ENCODE measurements at places on chromosomes 5 and 9.

DNA sequence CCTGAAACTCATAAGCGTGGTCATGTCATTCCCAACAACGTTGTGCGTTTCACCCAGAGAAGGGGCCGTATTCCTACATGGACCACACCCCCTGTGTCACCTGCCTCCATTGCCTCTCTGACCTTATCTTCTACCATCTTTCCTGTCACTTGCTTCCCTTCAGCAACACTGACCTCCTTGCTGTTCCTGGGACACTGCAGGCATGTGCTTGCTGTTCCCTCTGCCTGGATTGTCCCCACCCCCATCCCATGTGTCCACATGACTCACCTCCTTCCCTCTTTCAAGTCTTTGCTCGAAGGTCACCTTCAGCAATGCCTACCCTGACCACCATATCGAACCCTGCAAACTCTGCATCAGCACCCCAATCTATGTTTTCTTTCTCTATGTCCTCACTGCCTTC, 133.2 kb upstream of the ZNF618 start:
- no peak for DNase-seq

DNA sequence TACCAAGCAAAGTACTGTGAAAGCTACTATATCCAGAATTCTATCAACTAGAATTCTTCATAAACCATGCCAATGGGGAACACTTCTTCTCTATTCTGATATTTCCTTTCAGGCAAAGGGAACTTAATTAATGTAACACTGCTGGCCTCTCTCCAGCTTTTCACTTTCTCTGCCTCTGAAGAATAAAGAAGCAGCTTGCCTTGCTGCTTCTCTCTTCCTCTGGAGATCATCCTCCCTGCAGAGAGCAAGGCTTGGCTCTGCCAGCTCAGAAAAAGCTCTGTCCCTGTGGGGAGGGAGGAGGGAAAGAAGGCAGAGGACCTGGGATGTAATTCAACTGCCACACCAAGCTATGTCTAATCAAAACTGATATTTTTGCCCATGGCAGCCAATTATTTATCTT, 6.5 kb downstream of the CTNND2 start:
- DNase-seq, result no peak

GRCh38 chr5:14236757-14237156, 93.6 kb downstream of the TRIO start:
- no peak for DNase-seq

DNA sequence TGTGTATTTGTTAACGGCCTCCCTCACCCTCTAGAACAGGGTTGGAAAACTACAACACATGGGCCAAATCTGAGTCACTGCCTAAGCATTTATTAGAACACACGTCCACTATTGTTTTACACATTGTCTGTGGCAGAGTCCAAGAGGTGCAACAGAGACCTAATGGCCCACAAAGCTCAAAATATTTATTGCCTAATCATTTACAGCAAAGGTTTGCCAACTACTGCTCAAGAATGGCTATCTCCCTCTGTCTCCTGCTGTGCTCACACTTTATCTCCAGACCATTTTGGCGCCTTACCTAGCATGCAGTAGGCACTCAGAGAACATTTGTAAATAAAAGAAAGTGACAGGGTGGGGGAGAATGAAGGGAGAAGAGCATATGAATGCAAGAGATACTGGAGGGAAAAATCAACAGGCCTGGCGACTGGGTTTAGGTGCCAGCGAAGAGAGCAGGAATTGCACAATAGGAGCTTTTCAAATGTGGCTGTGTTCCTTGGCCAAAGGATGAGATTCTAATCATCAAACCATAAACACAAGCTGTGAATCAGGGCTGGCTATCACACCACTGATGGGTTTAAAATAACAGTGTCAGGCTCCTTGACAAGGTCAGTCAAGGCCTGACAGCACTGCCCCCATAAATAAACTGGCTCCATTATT, 80.3 kb downstream of the EPB41L4A start:
- no peak for DNase-seq
